ENCODE measurements at places on chromosomes 2 and 18.

DNA sequence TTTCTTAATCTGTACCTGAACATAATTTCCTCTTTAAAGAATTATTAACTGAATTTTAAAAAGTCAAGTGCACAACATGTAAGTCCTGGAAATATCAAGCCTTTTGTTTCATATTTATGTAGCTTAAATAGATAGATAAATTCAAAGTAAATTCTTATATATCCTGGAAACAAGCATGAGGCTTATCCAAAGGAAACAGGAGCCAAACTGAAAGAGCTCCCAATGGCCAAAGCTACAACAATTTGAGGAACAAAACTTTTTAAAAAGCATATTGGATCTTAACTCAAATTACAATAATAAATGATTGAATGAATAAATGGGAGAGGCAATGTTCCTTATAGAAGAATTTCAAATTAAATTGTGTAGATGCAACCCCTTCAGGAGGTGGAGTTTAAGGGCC, 679.1 kb downstream of the METTL4 start:
- no peak for DNase-seq

DNA sequence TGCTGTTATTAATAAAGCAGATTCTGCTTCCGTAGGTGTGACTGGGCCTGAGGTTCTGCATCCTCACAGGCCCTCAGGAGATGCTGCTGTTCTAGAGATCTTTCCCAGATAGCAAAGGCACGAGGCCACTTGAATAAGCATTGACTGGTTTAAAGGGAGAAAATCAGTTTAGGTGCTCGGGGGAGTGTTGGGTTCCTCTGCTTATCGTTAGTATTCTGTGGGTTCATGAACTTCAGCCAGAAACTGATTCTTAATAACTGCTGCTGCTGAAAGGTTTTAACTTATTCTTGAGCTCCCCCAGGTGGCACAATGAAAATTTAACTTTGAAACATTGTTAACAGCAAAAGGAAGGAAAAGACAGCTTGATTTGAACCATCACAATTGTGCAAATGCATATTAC, 56.9 kb downstream of the ITGA6 start:
- no peak for DNase-seq

GRCh38 chr2:205627085-205627484, 55.2 kb upstream of the NRP2 start:
- no peak for DNase-seq

GRCh38 chr2:30417253-30417652, 29.8 kb upstream of the LCLAT1 start:
- no peak for DNase-seq

DNA sequence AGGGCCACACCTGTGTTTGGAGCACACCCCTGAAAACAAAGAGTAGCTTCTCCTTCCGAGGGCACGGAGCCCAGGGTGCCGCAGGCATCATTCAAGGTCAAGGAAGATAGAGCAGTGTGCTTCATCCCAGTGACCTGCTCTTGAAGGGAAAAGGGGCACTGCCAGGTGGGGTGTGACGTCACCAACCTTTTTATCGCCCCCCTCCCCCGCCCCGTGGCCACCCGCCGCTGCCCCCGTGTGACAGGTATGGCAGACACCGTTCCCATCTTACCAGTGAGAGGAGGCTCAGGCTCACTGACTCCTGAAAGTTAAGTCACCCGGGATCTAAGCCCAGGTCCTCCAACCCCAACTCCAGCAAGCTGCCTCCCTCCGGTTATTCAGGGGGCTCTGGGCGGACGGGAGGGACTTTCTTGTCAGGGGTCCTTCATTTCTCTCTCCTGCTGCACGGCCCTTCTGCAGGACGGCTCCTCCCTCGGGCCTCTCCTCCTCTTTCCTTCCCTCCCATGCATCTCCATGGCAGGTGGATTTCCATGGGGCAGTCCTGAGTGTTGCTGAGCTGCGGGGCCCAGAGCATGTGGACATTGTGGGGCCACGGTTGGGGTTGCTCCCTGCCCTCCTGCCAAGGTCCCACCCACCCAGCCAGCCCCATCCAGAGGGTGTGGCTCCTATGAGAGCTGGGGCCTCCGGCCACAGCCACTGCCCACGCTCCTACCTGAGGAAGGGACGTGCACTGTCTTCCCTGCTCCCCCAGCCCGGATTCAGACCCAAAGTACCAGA, 114.1 kb upstream of the HDAC4 start:
- DNase-seq, result no peak

- peak; percentile 28 for DNase-seq
These were observed 203.0 kb downstream of the SOCS6 start for GRCh38 chr18:70491734-70492348.

DNA sequence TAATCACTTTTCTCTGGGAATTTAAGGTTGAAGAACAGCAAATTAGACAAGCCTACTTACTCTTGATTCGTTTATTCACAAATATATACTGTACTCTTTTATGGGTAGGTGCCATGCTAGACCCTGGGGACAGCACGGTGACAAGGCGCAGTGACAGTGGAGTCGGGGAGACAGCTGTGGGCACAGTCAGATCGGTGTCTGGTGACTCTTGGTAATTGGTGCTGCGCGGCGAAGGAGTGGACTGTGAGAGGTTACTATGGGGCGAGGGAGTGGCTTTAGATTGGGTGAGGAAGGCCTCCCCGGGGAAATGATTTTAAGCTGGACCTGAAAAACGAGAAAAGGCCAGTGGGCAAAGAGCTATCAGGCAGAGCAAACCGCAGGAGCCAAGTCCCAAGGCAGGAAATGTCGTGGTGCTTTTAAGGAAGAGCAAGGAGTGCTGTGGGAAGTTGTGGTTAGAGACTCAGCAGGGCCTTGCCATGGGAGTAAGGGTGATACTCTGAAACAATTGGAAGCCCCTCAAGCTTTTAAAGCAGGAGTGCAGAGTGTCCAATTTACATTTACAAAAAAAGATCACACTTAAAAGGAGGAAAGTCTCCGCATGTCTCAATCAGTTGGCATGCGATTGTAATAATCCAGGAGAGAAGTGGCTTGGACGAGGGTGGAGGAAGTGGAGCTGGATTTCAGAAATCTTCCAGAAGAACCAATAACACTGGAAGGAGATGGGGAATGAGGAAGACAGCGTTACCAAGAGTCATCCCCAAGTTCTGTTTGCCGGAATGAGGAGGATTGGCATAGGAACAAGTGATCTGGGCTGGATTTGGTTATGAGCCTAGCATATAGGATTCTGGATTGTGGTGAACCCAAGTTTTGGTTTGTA, 36.1 kb upstream of the TXNDC2 start:
- peak; percentile 33 for DNase-seq

- DNase-seq, result no peak
These were observed 490.7 kb downstream of the NUP35 start for GRCh38 chr2:183614799-183615435.
